NCI-H460 (cell line): ENCODE measurements at places on chromosomes 12 and 14.

DNA sequence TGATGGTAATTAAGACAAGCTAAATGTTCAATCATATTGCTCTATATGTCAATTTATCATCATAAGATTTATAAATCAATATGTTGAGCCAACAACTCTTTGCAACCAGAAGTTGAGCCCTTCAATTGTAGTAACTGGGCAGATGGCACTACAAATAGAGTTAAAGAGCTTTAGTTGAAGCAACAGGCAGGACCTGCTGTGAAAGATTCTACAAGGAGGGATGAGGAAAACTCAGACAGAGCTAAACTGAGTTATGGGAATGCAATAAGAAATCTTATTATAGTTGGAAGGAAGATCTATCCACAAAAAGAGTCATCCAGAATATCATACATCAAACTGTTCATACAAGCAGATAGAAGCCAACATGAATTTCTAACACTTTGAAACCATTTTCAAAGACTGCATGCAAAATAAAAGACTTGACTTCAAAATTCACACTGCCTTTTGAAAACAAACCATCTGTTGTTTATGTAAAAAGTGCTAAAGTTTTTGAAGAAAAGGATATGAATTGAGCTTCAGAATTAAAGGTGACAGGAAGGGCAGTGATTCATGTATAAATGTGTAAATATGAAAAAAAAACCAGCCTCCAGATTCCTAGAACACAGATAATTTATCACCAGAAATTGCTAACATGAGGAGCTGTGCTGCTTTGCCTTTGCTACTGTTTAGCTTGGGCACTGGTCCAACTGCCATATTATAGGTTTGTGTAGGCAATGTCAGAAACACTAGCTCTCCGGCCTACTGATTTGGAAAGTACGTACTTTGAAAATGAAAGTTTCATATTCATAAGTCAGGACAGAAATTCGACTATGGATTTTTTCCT, 133.2 kb downstream of the SLC35F4 start:
- DNase-seq = no peak

GRCh38 chr14:103623883-103624482, 5.0 kb upstream of the KLC1 start:
- DNase-seq = no peak

DNA sequence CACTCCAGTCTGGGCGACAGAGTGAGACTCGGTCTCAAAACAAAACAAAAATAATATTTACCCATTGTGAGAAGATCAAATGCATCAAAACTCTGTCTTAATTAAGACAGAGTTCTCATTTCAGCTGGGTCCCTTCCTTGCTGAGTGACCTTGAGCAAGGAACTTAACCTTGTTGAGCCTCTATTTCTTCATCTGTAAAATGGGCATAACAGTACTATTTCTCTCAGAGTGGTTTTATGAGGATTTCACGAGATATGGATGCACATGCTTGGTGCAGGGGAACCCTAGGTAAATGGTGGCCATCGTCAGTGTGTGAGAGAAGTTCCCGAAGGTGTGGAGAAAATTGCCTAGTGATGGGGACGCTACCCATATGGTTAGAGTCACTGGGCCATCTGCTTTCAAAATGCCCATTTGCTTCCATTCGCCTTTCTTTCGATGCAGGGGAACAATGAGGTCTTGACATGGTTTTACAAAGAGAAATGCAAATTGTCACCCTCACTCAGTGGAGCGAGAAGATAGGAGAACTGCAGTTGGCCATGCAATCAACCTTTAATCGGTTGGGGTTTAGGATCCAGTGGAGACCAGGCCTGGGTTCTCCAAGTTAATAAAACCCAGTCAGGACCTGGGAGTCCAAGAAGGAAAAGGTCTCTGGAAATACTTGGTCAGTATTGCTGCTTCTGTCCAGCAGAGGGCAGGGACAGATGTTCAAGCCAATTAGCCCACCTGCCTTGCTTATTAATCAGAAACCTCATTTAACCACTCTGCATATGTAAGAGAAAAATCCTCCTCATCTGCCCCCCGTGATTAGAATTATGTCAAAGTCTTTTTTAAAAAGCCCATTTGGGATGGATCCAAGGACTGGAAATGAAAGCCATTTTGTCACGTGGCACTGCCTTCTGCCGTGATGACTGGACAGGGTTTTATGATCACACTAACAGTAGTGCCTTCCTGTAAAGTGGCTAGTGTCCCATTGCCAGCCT, 37.2 kb downstream of the CFAP251 start:
- DNase-seq = no peak

- DNase-seq = no peak
Measured at GRCh38 chr12:123906711-123907420, 65.8 kb downstream of the CCDC92 start.

- DNase-seq = no peak
Measured at GRCh38 chr14:69356903-69357543, 41.1 kb downstream of the ERH start.

GRCh38 chr14:103801459-103801858, 45.9 kb downstream of the PPP1R13B start:
- no peak for DNase-seq

DNA sequence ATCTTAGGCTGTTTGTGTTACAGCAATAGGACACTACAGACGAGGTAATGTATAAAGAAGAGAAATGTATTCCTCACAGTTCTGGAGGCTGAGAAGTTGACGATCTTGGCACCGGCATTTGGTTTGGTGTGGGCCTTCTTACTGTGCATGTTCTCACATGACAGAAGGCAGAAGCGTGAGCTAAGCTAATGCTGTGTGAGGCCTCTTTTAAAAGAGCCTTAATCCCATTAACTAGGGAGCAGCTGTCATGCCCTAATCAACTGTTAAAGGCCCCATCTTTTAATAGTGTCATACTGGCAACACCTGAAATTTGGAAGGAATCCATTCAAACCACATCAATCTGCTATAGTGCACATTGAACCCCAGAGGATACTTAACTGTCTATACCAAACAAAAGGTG, 992.9 kb downstream of the GALC start:
- no peak for DNase-seq

GRCh38 chr12:96811083-96811482, 96.0 kb upstream of the NEDD1 start:
- peak; percentile 74 for DNase-seq

- no peak for DNase-seq
Measured at GRCh38 chr12:91555436-91556415, 373.1 kb upstream of the DCN start.

- no peak for DNase-seq
Measured at GRCh38 chr12:67742461-67742860, 93.9 kb downstream of the DYRK2 start.

- DNase-seq = peak; percentile 85
Measured at GRCh38 chr12:109899783-109900751, at the start of gene TCHP. TCHP (plus strand) TSS chr12:109900274; CDS start chr12:109903027, 2,753 bp downstream.

GRCh38 chr12:64019101-64019500, 174.6 kb downstream of the SRGAP1 start:
- no peak for DNase-seq

GRCh38 chr14:68960123-68960522, 19.0 kb downstream of the ACTN1 start:
- DNase-seq = no peak

GRCh38 chr12:92602476-92602875, 100.3 kb upstream of the PLEKHG7 start:
- no peak for DNase-seq

GRCh38 chr12:57852620-57853500, 6.3 kb upstream of the CTDSP2 start:
- DNase-seq = no peak

GRCh38 chr12:130280231-130280630, 57.5 kb upstream of the PIWIL1 start:
- DNase-seq = no peak

DNA sequence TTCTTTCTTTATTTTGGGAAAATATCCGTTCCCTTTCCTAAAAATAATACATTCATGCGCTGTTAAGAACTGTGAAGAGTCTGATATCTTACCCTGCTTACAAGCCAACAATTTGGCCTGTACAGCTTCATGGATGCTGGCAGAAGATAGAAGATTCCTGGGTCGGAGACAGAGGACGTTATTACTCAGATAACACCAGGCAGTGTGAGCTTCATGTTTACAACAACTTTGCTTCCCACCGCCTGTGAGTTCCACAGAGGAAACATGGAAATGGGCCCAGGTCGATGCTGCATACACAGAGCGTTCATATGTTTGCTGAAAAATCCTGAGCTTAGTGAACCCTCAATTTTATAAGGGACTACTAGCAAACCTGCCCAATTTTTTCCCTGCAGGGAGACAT, 705.6 kb upstream of the SEL1L start:
- DNase-seq = no peak

DNA sequence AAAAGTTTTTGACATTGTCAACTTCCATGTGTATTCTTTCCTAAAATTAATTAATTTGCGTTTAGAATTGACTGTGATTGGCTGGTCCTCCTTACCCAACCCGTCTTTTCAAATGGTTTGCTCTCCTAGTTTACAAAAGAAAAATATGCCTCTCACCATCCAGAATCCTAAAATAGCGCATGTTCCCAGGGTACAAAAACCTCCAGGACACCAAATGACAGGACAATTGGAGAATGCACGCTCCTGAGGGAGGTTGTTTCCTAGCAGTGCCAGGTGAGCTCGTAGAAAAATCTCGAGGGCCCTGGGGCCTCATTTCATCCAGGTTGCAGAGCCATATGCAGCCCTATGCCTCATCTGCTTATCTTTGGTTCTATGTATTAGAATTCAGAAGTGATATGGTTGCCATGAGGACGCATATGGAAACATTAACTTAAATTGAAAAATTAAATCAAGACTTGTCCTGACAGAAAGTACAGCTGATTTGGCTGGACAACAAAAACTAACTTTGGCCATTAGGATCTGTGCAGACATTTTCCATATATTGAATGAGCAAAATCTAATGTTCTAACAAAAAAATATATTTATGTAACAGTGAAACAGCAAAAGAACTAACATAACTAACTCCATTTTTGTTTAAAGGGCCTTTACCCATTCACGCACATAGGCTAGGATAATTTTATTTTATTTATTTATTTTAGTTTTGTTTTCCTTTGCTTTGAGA, 28.2 kb upstream of the EGLN3 start:
- DNase-seq = no peak

GRCh38 chr12:75848961-75849360, 182.6 kb downstream of the PHLDA1 start:
- DNase-seq = no peak

DNA sequence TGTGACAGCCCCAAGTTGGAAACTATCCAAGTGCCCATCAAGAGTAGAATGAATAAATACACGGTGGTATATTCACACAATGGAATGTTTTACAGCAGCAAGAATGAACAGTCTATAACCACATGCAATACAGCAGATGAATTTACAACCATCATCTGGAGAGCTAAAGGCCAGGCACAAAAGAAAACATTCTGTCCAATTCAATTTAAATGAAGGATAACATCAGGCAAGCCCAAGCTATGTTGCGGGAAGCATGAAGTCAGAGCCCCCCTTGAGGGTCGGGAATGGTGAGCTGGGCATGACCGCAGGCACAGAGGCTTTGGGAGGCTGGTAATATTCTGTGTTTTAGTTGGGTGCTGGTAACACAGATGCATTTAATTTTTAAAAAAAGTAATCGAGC, 76.0 kb downstream of the SYNE3 start:
- DNase-seq = no peak

DNA sequence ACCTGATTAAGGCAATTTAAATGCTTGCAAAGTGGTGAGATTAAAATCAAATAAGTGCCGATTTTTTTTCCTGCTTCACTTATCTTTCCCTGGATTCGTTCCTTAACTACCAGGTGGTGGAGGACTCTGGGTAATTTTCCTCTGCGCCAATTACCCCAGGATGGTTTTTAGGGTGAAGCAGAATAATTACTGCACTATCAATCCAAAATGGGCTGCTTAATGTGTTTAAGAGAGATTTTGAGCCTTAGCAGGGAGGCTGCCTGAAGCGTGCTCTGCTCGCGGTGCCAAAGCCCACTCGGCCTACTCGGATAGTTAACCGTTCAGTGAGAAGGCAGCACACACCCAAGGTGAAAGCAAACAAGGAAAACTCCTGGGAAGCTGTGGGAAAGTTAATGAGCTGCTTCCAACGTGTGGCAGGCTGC, 274.9 kb upstream of the LMO3 start:
- DNase-seq = no peak

DNA sequence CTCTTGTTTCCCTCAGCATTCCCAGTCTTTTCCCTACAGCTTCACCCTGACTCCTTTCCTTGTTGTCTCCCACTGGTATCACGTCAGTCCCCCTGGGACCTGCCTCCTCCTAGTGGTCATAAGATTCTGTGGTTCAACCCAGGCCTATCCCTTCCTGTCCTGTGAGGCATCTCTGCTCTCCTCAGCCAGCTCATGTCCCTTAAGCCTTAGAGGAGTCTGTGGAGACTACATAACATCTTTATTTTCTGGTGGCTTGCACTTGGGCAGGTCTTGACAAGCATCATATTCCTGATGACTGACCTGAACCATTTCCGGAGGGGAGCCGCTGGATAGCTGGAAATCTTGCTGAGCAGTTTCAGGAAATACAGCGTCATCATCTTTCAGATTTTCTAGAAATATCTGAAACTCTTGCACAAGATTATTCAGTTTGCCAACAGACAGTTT, 688 bp downstream of the C12orf71 start:
- peak; percentile 1 for DNase-seq

DNA sequence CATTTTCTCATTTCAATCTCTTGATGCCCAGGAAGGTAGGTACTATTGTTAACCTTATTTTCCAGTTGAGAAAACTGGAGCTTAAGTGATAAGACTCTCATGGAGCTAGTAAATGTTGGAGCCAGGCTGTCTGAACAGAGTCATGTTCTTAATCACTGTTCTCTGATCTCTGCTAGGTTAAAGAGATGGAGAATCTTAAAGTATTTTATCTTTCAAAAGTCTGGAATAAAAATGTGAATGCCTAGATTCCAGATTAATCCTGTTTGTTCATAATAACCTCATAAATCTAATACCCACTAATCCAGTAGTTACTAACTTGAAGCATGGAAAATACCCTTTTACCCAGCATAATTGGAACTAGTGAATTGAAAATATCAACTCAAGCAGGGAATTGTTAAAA, 341.0 kb upstream of the RGS6 start:
- DNase-seq = no peak

GRCh38 chr12:55445357-55445756, 1.5 kb downstream of the OR6C2 start:
- no peak for DNase-seq

DNA sequence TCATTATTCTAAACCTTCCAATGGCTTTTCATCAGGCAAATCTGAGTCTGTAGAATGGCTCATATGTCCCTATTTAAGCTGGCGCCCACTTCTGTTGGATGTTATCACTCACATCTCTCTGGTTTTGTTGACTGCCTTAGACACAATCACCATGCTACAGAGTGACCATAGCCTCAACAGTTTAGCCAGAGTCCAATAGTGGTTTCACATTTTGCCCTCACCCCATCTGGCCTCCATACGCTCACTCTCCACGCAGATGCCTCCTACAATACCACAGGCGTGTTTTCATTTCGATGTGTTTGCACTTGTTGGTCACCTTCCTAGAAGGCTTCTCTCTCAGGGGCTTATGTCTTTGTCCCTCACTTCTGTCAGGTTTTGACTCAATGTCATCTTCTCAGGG, 3.4 kb downstream of the KLRB1 start:
- DNase-seq = no peak

GRCh38 chr12:10562306-10562933, 51.0 kb downstream of the MAGOHB start:
- peak; percentile 29 for DNase-seq

GRCh38 chr12:116153983-116154382, 123.5 kb downstream of the MED13L start:
- DNase-seq = no peak

GRCh38 chr12:11836282-11837151, 187.0 kb downstream of the ETV6 start:
- DNase-seq = no peak
